ENCODE measurements at places on chromosomes 7 and 10.

DNA sequence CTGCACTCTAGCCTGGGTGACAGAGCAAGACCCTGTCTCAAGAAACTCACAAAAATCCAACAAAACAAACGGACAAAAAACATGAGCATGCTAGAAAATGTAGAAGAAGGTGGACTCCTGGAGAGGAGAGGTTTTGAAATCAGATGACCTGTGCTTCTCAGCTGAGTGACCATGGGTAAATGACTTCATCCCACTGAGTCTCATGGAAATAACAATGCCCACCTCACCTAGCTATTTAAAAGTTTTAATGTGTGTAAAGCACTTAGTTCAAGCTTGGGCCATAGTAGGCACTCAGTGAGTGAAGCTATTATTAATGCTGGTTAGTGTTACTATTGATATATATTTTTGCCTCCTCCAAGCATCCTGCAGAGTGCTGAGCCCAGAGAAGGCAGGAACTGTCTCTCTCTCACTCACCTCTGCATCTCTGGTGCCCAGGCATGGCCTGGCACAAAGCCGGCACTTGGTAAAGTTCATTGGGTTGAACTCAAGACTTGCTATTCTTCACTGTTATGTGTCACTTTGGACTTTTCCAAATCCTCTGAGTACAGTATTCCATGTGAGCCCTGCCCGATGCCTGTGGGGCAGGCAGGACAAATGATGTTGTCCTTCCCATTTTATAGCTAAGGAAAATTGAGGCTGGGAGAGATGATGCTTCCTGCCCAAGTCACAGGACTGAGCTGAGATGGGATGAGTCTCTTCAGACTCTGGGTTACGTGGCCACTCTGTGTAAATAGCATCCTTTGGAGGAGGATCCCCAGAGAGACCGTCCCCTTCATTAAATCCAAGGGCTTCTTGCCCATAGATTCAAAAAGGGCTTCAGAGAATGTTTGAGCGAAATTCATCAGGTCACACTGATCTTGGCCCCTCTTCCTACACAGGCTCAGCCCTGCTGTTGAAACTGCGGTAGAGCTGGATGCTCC, 81.4 kb upstream of the EMX2 start:
- DNase-seq = no peak

- DNase-seq = no peak
These were observed 23.5 kb downstream of the SGCE start for GRCh38 chr7:94632338-94633013.

- DNase-seq = no peak
These were observed 141.8 kb downstream of the C7orf25 start for GRCh38 chr7:42770114-42770513.

- no peak for DNase-seq
These were observed 194.1 kb downstream of the INHBA start for GRCh38 chr7:41508755-41509154.

- no peak for DNase-seq
These were observed 3.8 kb upstream of the ALDH18A1 start for GRCh38 chr10:95660283-95660682.

DNA sequence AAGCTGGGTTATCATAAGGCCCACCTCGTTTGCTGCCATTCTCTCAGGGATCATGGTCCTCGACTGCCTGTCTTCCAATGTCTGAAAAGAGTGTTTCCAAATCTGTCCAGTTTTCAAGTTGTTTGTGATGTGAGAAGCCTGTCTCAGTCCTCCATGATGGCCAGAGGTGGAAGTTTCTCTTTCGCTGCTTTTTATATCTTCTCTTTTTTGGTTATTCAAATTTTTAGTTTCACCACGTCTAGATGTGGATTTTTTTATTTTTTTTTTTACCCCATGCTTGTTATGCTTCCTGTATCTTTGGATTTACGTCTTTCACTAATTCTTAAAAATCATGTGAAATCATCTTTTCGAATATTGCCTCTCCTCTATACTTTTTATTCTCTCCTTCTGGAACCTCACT, 6.1 kb upstream of the RBM33 start:
- no peak for DNase-seq

DNA sequence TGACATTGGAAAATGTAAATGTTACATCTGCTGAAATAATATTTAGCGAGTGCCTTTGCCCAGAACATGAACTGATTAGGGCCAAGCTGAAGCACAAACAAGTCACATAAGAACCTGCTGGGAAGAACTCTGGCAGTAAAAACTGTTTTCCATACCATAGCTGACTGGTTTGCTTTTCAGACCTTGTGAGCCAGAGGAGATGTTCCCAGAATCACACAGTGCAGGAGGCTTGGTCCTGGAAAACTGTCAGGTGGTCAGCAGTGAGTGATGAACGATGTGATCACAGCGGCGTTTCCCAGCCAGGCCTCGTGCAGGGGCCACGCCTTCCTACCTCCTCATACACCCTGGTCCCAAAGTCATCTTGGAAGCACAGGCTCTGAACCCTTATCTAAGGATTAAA, 164.2 kb upstream of the EEPD1 start:
- DNase-seq = no peak

DNA sequence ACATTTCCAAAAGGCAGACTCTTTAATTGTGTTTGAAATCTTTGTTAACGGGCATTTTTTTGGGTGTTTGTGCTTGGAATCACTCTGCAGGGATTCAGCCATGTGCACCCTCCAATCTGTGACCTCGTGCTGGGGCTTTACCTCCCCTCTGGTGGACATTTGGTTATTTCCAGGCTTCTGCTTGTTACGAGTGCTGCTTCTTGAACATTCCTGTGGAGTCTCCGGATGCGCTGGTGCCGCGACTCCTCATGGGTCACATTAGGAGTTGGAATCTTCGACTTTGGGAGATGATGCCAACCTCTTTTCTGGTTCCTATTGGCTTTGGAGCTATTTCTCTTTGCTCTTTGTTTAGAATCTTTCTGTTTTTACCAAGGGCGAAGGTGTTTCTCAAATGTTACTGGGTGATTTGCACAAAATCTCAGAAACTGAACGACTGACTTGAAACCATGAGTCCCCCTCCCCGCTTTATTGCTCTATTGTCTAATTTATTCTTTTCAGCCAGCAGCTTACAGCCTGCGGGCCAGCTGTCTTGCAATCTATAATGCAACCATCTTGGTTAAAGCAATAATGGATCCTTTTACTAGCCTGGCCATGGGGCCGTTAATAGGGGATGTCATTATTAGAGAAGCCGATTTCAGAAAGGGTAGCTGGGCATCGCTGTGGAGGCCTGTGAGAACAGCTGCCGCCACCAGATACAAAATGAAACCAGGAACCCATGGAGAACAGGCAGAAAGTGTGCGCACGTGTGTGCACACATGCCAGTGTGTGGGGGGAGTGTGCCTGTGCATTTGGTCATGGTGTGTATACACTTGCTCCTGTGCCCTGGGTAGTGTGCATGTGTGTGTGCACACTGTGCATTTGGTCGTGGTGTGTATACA, 9.9 kb upstream of the DPYSL4 start:
- no peak for DNase-seq

- no peak for DNase-seq
These were observed 926 bp upstream of the C10orf71 start for GRCh38 chr10:49297818-49298670.

GRCh38 chr7:156948361-156948760, 1.2 kb upstream of the NOM1 start:
- DNase-seq = no peak

DNA sequence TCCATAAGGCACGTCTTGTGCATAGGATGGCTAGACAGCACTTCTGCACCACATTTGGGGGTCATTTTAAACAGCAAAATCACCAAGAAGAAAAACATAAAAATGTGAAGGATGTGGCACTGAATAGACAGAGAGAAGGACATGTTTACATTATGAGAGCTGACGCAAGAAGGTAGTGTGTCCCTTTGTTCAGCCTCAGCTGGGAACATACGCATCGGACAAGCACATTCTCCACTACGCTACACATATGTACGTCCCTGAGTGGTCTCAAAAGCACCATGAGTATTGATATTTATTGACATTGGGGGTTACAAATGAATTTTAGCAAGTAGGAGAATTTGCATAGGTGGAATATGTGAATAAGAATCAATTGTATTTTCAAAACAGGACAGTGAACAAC, 20.2 kb downstream of the DDC start:
- DNase-seq = no peak

DNA sequence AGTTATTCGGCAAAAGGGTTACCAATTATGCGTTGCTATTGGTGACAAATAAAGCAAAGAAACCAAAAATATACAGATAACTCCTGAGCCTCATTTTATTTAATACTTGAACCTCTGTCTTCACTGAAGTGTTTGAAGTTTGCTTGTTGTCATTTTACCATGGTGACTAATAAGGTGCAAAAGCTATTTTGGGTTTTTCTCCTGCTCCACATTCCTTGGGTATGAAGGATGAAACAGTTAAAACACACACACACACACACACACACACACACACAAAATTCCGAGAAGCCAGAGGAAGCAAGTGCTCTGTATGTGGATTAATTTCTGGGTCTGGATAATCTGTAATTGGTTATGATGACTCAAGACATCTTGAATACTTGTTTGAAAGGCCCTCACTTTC, 246.5 kb downstream of the COBL start:
- no peak for DNase-seq

DNA sequence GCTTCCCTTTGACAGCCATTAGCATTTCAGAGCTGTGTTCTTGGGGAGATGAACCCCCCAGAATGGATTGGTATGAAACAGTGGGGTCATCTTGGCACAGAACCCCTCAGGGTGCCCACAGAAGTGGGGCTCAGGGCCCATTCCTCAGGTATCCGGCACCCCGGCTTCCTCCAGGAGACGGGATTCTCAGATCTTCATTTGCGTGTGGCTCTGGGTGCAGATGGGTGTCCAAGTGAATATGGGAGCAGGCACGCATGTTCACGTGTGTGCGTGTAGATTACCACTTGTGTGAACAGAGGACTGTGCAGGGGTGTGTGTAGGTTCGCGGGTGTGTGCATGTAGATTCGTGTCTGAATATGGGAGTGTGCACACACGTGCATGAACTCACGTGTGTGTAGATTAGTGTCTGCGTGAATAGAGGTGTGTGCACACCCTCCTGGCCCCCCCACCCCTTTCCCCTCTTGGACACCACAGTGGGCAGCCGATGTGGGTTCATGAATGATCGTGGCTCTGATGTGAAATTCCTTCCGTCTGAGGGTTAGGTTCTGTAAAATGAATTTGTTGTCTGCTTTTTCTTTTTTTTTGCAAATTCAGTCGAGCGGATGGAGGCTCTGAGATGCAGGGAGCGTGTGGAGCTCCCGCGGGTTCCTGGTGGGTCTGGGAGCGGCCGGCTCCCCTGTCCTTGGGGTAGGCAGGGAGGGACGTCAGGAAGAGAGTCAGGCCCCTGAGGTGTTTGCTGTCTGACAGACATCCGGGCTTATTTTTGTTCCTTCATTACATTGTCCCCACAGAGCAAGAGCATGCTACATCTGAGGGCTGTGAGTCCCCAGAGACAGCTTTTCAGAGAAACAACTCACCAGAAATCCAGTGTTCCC, 7.4 kb downstream of the ELFN1 start:
- no peak for DNase-seq

GRCh38 chr10:102994531-102995295, 76.6 kb downstream of the CNNM2 start:
- peak; percentile 22 for DNase-seq

DNA sequence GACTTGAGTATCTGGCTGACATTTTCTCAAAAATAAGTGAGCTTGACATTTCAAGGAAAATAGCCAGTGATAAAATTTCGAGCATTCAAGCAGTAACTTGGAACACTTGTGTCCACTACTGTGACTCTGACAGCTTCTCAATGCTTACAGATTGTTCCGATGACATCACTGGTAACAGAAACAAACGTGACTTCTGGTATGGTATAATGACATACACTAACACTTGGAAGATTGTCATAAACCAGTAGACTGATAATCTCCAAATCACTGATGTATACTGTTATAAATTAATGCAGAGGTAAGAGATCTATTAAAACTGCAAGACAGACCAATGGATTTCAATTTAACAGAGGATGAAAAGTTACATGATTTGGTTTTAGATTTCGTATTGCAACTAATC, 6.5 kb downstream of the MINDY3 start:
- no peak for DNase-seq

GRCh38 chr10:132255489-132256344, 52.0 kb downstream of the STK32C start:
- DNase-seq = no peak

GRCh38 chr7:27199849-27200760, at the start of gene HOXA13:
HOXA13 (minus strand) TSS chr7:27200091; CDS start chr7:27200077, 14 bp downstream.
- DNase-seq = peak; percentile 79

DNA sequence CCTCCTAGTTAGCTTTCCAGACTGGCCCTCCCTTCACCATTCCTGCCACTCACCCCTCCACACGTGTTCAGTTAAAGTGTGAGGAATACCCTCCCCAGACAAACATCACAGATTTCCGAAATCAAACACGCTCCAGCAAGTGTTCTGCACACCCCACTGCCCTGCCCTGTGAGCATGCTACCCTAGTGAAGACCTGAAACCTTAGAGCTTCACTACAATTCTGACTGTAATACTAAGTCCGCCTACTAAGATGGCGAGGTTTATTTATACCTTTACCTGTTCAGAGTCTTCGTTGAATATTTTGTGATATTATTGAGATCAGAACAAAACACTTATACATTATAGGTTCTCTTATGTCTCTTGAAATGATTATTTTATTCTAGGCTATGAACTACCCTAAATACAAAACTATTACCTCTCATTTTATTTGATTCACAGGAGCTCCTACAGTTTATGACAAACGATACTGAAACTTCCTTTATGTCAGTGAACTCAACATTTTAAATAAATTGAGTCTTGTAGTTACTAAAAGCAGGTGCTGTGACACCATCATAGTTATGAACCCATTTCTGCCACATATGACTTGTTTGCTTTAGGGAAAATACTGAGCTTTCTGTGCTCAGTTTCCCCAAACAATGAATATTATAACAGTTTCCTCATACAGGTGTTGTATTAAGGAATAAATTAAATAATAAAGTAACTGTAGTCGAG, 8.6 kb downstream of the SCIN start:
- no peak for DNase-seq

DNA sequence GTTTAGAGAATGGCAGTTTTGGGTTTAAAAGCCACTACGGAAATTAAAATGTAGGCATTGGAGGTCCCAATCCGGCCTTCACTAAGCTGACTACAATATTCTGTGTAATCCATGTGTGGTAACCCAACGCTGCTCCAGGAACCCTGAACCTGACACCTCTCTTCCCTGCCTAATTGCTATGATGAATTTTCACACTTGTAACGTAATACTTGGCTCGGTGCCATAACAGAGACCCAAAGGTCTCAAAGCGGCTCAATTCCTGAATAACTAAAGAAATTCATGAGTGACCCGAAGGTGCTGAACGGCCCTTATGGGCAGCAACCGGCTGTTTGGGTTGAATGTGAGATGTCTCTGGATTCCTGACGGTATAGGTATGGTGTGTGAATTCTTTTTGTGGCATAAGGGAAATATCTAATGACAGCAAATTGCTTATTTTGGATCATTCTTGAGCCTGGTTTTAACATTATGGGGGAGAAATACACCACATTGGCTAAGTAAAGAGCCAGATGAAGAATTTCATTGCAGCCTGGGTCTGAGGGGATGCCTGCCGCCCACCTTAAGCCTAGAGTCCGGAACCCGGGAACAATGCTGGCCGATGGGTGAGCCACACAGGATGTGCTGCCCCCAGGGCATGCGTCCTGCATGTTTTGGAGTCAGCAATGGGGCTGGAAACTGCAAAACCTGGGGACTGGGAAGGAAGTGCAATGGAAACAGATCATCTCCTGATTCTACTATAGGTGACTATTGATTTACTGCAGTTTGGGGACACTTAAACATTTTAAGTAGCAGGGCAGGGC, 69.7 kb upstream of the FZD8 start:
- no peak for DNase-seq

- DNase-seq = no peak
These were observed 208.7 kb downstream of the MAD1L1 start for GRCh38 chr7:2023877-2024566.
